ENCODE measurements at places on chromosomes 3 and 15.

DNA sequence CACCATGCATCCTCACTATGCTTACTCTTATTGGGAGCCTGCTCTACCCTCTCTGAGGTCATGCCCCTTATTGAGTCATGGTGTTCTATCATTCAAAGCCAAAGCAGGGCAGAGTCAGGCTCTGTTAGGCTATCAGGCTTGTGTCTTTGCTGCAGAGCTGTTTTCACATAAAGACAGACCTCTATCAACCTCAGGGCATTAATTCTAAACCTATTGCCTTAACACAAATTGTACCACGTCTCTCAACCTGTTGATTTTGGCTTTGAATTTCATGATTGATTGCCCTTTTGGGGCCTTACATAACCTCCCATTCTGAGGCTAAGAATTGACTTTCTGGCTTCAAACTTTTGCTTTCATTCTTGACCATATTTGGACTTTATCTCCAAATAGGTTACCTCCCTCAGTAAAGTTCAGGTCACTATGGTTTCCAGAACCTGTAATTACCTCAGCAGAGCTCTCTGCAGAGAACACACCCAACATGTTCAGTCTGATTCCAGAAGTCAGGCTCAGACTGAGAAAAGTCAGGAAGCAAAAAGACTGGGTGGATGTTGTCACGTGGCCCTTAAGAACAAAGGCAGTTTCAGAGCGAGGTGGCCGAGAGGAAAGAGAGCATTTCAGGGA is 221.4 kb upstream of the NANOGP8 start:
- no peak for DNase-seq

GRCh38 chr3:40208251-40208650 is 101.3 kb upstream of the EIF1B start:
- DNase-seq: no peak

- DNase-seq: no peak
These were observed 224.2 kb downstream of the MINAR1 start for GRCh38 chr15:79656151-79657000.

GRCh38 chr3:110243081-110243480 is 828.5 kb upstream of the NECTIN3 start:
- no peak for DNase-seq

- no peak for DNase-seq
These were observed 70.6 kb upstream of the STT3B start for GRCh38 chr3:31462050-31462569.

DNA sequence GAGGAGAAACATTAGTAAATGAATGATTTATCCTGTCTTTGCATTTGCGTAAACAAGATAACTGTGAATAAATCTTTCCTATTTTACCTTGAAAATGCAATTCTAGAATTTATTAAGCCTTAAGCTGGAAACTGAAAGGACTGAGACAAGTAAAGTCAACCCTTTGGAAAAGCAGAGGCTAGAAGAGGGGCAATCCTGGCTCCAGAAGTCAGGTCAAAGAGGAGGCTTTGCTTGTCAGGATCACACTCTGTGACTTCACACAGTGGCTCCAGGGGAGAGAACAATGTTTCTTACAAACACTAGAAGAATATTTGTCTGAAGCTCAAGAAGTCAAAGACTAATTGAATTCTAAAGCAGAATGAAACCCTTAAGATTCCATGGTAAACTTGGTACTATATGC is 530.4 kb downstream of the NAALADL2 start:
- DNase-seq: no peak

DNA sequence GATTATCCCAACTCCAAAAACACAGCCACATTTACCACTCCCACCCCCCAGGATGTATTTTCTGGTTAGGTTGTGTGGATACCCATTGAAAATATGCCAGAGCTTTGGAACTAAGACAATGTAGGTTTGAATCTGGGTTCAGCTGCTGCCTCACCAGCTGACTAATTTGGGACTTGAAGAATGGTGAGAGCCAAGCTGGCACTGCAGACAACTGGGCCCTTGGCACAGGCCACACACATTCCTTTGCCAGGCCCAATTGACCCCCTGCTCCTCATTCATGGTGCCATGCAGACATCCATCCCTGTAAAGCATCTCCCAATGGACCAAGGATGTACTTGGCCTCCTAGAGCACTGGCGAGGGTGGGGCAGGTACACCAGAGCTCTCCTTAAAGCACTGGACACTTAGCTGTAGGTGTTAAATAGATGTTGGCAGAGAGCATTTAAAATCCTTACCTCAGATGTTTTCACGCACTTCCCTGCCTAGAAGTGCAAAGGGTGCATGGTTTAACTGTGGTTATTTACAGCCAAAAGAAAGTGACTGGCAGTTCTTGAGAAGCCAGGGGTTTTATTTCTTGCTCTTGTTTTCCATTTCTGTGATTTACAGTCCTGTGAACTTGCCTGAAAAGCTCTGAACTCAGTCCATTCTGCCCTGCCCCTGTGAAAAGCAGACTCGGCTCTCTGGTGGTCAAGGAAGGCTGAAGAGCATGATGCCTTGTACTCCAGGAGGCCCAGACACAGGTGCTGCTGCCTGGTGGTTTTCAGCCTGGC is 138.5 kb downstream of the CLSTN2 start:
- no peak for DNase-seq

GRCh38 chr3:45712434-45713110 is 23.4 kb downstream of the SACM1L start:
- DNase-seq: no peak

DNA sequence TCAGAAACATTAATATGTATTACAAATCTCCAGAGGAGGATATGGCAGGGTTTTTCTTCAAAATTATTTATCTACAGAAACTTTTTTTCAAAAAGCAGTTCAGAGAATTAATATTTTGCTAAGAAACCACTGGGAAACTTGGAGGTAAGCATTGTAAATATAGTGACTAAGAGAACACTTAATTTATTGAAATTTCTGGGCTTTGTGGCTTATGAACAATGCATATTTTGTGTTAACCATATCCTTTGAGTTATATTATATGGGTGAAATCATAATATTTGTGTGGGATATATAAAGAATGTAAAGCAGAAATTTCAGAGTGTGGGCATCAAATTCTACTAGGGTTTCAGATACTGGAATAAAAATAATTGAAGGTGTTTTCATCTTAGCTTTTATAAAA is 1059.2 kb downstream of the ZPLD1 start:
- no peak for DNase-seq

DNA sequence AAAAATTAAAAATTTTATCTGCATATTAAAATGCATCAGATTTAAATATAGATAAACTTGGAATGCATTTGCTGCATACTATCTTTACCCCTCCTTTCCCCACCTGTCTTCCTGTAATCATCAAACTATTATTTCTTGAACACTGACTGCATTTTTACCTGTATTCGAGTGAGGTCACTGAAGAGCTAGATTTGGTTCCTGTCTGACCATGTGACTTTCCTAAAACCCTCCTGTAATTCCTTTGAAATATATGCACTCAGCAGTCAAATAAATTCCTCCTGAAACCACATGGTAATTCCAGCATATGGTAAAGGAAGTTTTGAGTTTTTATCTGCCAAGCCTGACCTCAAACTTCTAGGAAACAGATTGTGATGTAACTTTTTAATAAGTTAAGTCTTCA is 445.6 kb upstream of the FRG2C start:
- DNase-seq: no peak

GRCh38 chr3:60497902-60498301 is 753.4 kb downstream of the FHIT start:
- peak; percentile 47 for DNase-seq

- DNase-seq: no peak
These were observed 38.7 kb downstream of the TIGIT start for GRCh38 chr3:114332342-114333179.

DNA sequence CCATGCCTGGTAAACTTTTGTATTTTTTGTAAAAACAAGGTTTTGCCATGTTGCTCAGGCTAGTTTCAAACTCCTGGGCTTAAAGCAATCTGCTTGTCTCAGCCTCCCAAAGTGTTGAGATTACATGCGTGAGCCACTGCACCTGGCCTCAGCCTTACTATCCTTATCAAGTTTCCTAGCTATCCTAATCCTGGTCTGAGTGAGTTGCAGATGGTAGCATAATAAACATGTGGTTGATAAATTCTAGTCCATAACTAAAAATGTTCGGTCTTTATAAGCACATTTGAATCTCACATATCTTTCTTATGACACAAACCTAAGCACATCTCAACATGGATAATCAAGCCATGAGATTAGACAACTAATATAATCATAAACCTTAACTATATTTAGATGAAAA is 18.5 kb downstream of the NPHP3 start:
- DNase-seq: no peak

GRCh38 chr3:196962108-196962929 is 6.3 kb downstream of the PIGZ start:
- DNase-seq: no peak

GRCh38 chr15:38876621-38877020 is 312.0 kb upstream of the RASGRP1 start:
- no peak for DNase-seq

- DNase-seq: no peak
These were observed 4.6 kb downstream of the CCPG1 start for GRCh38 chr15:55403531-55403930.

DNA sequence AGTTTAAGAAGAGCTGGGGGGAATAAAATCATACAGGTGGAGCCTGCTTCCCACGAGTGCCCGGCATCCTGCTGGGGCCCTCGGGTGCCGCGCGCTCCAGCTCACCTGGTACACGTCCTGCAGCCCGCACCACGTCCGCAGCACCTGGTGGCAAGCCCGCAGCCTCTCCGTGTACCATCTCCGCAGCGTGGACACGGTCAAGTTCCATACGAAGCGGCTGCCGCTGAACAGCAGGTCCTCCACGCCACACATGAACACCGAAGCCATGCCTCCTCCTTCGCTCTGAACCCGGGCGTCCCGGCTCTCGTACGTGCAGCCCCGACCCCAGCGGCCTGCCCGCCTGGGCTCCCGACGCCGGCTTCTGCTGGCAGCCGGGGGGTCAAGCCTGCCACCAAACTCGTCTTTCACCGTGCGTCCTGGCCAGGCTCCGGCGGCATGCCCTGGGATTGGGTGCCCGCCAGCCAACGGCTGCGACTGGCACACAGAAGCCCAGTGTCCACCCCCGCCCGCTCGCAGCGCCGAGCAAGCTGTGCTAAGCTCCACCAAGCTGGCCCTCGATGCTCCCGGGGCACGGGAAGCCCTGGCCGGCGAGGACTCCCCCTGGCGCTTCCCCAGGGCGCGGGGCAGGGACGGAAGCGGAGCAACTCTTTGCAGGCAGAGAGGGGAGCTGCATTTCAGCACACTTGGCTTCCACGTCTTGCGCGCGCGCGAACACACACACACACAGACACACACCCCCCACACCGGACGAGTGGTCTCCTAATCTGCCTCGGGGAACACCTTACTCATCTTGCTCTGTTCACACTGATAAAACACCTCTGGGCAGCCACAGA is at the start of gene FRMD4B:
Gene FRMD4B (minus strand): TSS at position 366 of the 833 bp plus-strand sequence. CDS start 99 bp downstream, at position 267.
- DNase-seq: peak; percentile 34

DNA sequence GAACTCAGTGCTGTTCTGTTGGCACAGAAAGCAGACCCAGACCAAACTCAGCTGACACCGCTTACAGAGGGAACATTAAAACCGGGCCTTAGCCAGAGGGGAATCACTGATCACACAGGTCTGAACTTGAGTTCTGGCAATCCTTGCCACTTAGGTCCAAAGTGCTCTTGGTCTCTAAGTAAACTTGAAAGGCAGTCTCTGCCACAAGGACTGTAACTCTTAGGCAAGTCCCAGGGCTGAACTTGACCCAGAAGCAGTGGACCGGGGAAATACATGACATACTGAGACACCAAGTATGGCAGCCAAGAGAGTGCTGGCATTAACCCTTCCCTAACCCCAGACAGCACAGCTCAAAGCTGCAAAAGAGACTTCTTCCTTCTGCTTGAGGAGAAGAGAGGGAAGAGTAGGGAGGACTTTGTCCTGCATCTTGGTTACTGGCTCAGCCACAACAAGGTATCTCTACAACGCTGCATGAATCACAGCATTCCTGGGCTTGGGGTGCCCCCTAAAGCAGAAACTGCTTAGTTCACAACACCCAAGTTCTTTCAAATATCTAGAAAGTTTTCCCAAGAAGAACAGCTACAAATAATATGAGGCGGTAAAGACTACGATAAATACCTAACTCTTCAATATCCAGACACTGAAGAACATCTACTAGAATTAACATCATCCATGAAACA is 32.5 kb downstream of the NAALADL2 start:
- no peak for DNase-seq

DNA sequence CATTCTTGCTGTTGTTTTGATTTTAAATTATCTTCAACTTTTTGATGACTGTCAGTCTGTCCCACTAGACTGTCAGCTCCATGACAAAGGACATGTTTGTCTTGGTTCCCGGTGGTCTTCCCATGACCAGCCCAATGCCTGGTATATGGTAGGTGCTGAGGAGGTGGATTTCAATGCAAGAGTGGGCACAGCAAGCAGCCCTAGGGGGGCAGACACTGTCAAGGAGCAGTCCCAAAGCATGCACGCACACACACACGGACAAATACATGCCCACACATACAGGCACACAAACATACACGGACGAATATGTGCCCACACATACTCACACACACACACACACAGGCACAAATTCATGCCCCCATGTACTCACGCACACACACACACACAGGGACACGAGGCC is 12.0 kb downstream of the KLF15 start:
- no peak for DNase-seq

- DNase-seq: no peak
These were observed 40.0 kb downstream of the ARRDC4 start for GRCh38 chr15:98000249-98001203.

DNA sequence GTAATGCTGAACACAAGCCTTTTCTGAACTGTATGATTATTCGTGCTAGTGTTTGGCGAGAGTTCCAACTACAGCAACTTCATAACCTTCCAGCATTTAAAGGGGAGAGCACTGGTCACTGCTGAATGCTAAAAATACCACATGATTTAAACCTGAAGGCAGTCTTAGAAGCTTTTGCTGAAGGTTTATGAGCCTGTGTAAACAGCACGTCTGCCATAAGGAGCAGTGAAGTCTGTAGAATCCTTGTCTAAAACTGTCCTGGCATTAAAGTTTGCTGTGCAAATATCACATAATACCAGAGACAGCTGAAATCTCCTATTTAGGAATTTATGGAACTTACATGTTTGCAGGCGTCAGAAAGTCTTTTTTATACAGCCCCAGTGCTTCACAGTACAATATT is 5.9 kb downstream of the SATB1 start:
- DNase-seq: no peak

DNA sequence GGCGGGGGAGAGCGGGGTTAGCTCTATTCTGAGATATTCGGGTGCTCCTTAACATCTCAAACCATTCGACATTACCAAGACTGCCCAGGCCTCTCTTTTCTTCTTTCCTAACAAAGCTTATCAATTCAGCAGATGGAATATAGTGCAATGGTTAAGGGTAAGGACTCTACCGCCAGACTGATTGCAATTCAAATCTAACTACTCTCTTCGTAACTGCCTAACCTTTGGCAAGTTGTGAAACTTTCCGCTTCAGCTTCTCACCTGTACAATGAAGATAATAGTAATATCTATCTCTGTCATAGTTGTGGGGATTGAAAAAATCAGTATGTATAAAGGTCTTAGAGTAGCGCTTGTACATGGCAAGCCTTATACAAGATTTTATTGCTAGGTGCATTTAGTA is 972 bp downstream of the UBA5 start:
- DNase-seq: no peak

Data from NCI-H1930 (cell line).